Esophagus mucosa (tissue), 1 donor: ENCODE measurements at places on chromosomes 13 and 19.
A peak's percentile ranks its signal among the peaks of the same experiment; 100 is the strongest.

- ATAC-seq, result peak; percentile 34
Measured at GRCh38 chr19:29680447-29680846, 15.2 kb downstream of the PLEKHF1 start.

DNA sequence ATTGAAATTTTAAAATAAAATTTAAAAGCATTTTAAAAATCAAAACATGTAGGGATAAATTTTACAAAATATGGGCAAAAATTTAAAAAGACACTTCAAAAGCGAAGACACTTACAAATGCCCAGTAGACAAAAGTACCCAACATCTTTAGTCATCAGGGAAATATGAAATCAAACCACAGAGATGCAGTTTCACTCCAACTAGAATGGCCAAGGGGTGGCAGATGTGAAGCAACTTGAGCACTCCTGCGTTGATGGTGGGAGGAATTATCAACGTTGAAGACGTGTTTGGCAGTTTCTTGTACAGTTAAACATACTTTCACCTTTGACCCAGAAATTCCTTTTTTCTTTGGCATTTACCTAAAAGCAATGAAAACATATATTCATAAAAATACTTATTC, 518.0 kb upstream of the SGCG start:
- no peak for ATAC-seq

DNA sequence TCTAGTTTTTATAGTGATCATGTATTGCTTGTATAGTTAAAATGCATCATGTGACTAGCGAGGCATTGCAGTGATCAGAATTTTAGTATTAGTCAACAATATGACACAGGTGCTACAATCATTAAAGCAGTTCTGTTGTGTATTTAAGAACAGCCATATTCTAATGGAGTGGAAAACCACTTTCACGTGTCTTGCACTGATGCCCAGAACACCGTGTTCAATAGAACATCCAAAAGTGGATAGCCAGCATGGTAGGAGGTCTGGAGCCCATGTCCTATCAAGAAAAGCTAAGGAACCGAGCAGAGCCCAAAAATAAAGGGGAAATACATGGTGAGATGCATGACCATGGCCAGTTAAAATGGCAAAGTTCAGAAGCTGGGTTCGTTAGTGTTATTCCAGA, 55.1 kb downstream of the FGF14 start:
- ATAC-seq, result no peak

DNA sequence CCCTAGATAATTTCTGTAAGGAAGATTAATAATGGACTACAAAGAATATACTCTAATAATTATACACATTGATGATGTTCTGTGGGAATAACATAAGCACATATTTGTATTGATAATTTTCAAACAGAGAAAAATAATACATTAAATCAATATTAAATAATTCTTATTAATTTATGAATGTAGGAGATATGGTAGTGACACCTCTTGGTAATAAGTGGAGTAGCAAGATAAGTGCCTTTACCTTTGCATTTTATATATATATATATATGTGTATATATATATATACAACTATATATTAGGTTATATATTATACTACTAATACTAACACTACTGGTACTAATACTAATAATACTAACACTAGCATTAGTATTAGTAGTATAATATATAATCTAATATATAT, 905.8 kb downstream of the SLITRK1 start:
- ATAC-seq, result no peak

GRCh38 chr13:83024955-83025594, 857.2 kb downstream of the SLITRK1 start:
- no peak for ATAC-seq
